ENCODE measurements at places on chromosomes 3 and 15.

- peak; percentile 10 for DNase-seq
These were observed 54.8 kb downstream of the CCDC54 start for GRCh38 chr3:107432013-107432515.

DNA sequence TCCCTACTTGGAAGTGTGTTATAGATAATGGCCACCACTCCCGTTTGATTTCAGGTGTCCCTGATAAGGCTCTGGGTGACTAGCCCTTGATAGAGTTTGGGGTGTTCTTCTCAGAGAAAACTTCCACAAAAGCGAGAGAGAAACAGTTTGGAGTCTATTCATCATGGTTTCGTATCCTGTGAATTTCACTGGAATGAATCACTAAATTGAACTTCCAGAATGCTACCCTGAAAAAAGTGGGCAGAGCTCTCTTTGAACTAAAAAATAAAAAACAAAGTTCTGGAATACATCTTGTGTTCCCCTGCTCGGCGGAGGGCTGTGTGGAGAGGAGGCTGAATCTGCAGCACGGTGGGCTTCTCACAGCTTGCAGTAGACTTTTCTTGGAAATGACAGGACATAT, 52.8 kb upstream of the FAM98B start:
- DNase-seq = no peak

GRCh38 chr3:152030320-152030719, 156.9 kb downstream of the SUCNR1 start:
- DNase-seq = no peak

DNA sequence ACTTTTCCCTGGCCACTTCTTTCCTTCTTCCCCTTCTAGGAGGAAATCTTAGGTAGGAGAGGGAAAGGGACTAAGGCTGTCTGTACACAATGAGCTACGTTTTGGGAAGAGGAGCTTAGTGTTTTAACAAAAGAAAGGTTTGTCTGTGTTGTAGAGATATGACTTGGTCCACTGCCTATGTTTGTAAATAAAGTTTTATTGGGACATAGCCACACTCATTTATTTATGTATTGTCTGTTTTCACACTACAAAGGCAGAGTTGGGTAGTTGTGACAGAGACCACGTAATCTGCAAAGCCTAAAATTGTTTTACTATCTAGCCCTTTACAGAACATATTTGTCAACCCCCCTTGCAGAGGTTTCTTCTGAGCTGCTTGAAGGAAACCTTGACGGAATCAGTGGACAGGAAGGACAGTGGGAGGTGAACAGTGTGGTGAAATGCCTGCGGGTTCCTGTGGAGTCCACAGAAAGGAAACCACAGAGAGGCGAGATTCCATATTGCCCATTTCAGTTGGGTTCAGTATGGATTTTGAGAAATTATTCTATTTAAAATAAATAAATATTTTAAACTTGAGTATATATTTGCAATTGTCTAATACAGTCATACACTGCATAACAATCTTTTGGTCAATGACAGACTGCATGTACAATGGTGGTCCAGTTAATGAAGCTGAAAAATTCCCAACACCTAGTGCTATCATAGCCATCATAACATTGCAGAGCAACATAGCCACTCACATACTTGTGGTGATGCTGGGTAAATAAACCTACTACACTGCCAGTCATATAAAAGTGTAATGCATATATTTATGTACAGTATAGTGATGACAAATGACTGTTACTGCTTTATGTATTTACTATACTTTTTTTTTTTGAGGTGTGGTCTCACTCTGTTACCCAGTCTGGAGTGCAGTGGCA, 157.9 kb upstream of the NUDT16 start:
- no peak for DNase-seq

DNA sequence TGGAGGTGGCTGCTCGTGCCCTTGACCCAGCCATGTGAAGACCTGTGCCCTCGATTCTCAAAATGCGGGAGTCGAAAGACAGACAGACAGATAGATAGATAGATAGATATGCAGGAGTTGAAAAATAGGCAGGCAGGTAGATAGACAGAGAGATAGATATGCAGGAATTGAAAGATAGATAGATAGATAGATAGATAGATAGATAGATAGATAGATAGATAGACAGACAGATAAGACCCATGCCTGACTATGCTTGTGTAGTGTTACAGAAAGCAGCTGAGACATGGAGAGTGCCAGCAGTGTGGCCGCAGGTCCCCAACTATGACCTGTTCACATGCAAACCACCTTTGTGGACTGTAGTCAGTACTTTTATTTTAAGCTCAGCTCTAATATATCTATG, 17.2 kb downstream of the GPD1L start:
- DNase-seq = no peak
